Activated CD8-positive, alpha-beta memory T cell treated with anti-CD3 and anti-CD28 coated beads, Interleukin-2, amount 50 U/mL, for 4 hours (primary cell): ENCODE measurements at places on chromosomes 7 and 10.

GRCh38 chr10:71562904-71563303, 156.7 kb downstream of the C10orf105 start:
- no peak for DNase-seq

GRCh38 chr10:18312374-18313139, 172.3 kb downstream of the CACNB2 start:
- no peak for DNase-seq

- no peak for DNase-seq
Measured at GRCh38 chr7:94848531-94848930, 58.9 kb upstream of the PPP1R9A start.

- no peak for DNase-seq
Measured at GRCh38 chr7:129741743-129742213, 130.3 kb downstream of the NRF1 start.

GRCh38 chr10:80964955-80965614, 427.4 kb downstream of the SH2D4B start:
- no peak for DNase-seq

GRCh38 chr10:44978570-44979280, at the start of gene DEPP1:
TSS of gene DEPP1 (minus strand) at chr10:44978809. CDS start at chr10:44978030, 779 bp downstream.
- DNase-seq, result no peak

- no peak for DNase-seq
Measured at GRCh38 chr10:86763404-86763803, 7.0 kb downstream of the BMPR1A start.

DNA sequence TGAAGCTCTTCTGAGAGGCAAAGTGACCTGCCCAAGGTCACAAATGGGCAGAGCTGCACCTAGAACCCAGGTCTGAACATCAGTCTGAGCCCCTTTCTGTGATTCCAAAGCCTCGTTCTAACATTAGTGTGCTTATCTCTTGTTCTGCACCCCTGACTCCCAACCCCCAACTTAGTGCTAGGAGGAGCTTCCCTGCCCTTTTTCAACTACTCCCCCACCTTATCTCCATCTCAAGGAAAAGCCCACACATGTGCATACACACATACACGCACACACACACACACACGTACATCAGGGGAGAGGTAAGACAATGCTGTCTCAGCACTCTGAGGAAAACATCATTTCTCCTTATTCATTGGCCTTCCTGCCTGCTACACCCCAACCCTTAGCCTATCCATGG, 8.3 kb downstream of the PRRT4 start:
- DNase-seq, result no peak

DNA sequence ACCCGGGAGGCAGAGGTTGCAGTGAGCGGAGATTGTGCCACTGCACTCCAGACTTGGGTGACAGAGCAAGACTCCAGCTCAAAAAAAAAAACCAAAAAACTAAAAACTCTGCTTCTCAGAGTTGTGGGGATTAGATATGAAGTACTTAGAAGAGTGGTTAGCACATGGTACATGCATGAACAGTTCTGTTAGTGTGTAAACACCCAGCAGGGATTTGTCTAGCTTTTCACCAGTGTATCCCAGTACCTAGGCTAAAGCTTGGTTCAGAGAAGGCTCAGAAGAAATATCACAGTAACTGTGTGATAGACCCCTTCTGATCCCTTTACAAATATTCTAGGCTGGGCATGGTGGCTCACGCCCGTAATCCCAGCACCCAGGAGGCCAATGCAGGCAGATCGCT, 9.5 kb downstream of the PPIA start:
- no peak for DNase-seq

GRCh38 chr7:93862651-93863050, 27.9 kb downstream of the TFPI2 start:
- DNase-seq, result no peak

DNA sequence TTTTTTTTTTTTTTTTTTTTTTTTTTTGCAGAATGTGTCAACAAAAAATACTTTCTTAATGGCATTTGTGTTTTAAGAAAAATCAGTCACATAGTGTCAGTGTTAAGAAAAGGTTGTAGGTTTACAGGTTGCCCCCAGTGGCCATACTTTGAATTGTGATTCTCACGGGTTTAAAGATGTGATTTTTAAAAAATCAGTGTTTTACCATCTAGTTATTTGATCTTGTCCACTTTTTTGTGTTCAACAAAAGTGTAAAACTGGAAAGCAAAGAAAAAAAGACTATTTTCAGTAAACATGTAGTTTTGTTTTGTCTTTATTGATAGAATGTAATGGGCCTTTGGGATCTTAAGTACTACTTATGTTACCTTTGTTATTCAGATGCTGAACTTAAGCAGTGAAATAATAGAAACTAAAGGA, 25.7 kb downstream of the SUV39H2 start:
- DNase-seq, result no peak

DNA sequence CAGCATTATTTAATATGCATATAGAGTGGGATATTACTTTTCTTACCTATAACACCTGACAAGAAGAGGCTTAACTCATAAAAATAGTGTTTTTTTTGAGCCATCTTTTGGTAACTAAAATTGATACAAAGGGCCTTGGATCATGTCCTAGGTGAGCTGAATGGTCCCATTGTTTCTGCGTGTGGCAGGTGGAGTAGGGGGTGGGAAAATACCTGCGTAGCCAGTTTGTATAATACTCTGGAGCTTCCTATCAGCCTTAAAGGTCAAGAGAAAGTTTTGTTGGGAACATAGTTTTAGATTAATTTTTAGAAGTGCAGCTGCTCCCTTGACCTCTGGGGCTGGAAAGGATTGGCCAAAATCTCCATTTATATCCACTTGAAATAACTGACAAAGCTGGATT, 244.6 kb downstream of the PHTF2 start:
- DNase-seq, result no peak

- DNase-seq, result peak; percentile 30
Measured at GRCh38 chr7:44631458-44632115, 25.2 kb downstream of the OGDH start.
